ENCODE measurements at places on chromosomes 3 and 15.

DNA sequence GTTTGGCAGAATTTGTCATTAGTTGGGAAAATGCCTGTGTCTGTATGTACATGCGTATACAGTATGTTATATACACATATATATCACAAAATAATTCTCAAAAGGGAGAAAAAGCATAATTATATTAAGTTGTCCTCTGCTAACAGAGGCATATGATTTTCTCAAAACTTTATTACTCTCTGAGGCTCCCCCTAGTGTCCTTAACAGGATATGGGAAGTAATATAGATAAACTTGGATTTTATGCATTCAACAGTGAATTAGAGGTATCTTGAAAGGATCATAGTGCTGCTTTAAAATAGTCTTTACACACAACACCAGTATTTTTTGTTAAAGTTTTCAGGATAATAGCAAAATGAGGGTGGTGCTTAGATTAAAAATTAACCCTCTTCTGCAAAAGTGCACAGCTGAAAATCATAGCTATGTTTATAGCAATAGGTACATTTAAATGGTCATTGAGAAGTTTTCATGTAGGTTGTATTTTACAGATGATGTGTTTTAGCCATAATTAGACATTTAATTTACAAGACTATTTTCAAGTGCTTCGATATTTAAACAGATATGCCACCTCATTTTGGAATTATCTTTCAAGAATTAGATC is 454.0 kb upstream of the ROBO2 start:
- DNase-seq, result no peak

GRCh38 chr15:38085114-38085513 is 150.7 kb downstream of the TMCO5A start:
- DNase-seq, result no peak

GRCh38 chr15:70584441-70584837 is 178.9 kb downstream of the UACA start:
- no peak for DNase-seq

DNA sequence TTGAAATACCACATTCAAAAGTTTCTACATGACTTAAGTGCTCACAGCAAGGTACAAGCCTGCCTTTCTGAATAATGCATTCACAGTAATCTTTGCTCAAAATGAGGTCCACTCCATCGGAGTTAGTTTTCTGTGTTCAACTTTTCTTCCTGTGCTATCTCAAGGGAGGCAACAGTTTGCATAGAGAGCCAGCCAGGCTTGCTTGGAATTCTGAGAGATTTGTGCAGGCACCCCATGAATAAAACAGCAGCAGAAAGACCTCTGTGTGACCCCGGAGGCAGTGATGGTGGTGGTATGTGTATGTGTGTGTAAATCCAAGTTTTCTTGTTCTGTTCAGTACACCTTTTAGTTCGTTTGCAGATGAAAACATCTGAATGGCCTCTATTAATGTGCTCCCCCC is 124.0 kb downstream of the ADAMTS9 start:
- DNase-seq, result no peak

GRCh38 chr3:186162221-186162620 is 53.3 kb upstream of the ETV5 start:
- DNase-seq, result no peak

- no peak for DNase-seq
These were observed 34.4 kb upstream of the TNFSF10 start for GRCh38 chr3:172557515-172558220.

GRCh38 chr15:70197945-70198361 is 100.2 kb upstream of the TLE3 start:
- no peak for DNase-seq

DNA sequence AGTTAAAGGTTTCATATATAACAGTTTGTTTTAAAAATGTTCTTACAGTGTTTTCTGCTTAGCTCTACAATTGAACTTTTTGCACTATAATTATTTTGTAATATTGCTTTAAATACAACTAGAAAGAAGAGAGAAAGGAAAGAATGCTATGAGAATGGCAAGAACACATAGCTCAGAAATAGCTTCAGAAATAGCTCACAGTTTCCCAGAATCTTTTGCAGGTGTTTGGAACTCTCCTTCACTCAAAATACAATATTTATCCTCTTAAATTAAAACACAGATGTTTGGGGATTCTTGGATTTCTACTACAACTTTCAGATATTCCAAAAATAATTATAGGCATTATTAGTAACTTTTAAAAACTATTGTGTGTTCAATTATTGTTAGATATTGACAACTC is 658.0 kb upstream of the DPPA4 start:
- no peak for DNase-seq

DNA sequence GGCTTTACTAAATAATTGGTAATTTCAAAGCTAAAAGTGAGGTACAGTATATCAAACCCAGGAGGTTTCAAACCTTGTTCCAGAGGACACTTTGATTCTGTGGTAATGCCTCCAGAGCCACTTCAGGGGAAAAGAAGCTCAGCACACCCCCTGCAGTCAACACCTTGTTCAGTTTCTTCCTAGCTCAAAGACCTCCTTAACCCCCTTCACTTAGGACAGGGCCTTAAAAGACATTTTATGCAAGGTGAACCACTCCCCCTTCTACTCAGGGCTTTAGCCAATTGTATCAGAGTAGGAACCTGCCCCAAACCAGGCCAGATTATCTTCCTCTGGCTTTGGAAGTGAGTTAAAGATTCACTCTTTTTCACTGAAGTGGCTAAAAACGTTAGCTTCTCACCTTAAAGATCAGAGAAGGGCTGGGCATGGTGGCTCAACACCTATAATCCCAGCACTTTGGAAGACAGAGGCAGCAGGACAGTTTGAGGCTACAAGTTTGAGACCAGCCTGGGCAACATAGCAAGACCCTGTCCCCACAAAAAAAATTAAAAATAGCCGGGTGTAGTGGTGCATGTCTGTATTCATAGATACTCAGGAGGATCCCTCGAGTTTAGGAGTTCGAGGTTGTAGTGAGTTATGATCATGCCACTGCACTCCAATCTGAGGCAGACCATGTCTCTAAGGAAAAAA is 3.4 kb downstream of the DENND6A start:
- DNase-seq, result no peak

DNA sequence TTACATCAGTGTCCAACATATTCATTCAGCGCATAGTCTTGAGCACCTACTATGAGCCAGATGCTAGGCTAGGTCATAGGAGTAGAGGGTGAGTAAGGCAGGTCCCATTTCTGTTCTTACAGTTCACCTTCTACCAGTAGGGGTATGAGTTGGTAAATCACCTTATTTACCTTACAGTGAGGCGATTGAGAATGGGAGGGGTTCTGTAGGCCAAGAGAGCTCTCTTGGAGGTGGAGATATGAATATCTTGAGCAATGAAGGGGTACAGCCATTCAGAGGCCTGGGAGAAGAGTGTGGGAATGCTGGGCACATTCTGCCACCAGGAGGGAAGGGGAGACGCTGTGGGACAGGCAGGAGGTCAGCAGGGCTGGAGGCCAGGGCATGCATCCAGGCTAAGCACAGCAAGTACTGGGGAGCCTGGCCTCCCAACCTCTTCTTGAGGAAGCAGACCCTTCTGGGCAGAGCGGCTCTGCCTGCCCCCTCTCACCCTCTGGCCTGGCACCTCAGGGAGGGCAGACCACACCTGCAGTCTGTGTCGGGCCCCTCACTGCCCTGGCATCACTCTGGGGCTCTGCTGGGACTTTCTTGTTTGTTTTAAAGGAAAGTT is 123.4 kb downstream of the EEFSEC start:
- no peak for DNase-seq

- no peak for DNase-seq
These were observed 43.8 kb downstream of the GRIP2 start for GRCh38 chr3:14496351-14496750.

DNA sequence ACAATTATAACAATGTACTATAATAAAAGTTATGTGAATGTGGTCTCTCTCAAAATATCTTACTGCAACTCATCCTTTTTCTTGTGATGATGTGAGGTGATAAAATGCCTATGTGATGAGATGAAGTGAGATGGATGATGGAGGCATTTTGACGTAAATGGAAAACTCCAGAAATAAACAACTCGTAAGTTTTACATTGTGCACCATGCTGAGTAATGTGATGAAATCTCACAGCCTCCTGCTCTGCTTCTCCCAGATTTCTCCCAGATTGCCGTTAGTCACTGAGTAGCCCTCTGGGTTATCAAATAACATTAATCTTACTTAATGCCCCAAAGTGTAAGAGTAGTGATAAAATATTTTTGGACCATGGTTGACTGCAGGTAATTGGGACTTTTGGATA is 64.8 kb upstream of the SLCO2A1 start:
- no peak for DNase-seq

GRCh38 chr15:58221591-58222241 is 83.5 kb downstream of the AQP9 start:
- DNase-seq, result no peak

- no peak for DNase-seq
These were observed 129.9 kb upstream of the UBE3A start for GRCh38 chr15:25568751-25569150.

- DNase-seq, result no peak
These were observed 672 bp downstream of the AADAC start for GRCh38 chr3:151814588-151814987.

DNA sequence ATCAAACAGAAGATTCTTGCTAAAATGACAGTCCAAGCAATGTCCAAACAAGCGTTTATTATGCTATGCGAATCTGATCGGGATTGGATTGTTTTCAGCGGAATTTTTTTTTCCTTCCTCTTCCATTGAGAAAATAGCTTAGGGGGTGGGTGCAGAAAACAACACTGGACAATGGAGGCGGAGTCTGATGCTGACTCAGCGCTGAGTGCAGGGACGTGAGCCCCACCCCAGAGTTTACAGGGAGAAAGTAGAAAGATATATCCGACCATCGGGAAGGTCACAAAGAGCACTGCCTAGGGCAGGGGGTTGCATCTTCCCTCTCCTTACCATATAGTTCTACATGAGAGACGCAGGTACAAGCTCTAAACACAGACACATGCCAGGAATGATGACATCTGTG is 117.0 kb downstream of the FOXP1 start:
- DNase-seq, result no peak

GRCh38 chr3:69065318-69065964 is 13.3 kb upstream of the TMF1 start:
- no peak for DNase-seq

DNA sequence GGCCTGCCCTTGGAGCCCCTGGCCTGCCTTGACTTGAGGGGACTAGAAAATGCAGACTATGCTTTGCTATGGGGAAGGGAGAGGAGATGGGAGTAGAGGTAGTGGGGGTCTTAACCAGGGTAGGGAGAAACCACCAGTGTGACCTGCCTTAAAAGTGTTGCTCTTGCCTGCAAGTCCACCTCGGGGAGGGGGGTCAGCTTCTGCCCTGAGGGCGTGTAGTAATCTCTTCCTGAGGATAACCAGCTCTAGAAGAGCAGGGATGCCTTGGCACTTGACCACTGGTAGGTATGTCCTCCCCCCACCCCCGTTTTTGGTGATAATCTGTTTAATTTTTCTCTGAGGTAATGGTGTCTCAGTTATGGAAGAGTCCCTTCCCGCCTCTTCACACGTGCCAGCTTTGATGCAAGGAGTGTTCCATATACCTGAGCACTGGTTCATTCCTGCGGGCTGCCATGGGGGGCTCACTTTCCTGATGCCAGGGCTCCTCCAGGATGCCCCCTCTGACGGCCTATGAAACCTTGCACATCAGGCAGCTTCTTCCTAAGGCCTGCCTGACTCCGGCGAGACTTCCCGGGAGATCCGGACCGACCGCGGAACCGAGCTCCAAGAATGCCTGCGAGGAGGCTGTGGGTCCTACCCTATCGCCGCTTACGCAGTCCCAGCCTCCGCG is 780 bp upstream of the P4HTM start:
- no peak for DNase-seq

GRCh38 chr15:94671858-94672532 is 440.6 kb downstream of the MCTP2 start:
- no peak for DNase-seq

DNA sequence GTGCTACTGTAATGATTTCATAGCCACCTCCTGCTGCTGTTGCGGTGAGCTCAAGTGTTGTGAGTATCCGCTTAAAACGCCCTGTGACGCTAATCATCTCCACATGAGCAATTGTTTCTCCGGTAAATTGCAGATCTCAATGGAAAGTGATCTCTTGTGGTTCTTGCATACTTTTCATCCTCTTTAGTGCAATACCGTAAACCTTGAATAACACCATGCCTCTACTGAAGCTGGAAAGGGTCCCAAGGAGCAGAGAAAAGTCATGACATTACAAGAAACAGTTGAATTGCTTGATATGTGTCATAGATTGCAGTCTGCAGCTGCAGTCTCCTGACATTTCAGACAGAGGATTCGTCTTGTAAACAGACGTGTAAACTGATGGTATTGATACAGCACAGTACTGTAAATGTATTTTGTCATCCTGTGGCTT is 6.0 kb upstream of the CEMIP start:
- no peak for DNase-seq

- DNase-seq, result no peak
These were observed 65.8 kb downstream of the TFRC start for GRCh38 chr3:196016059-196016458.

DNA sequence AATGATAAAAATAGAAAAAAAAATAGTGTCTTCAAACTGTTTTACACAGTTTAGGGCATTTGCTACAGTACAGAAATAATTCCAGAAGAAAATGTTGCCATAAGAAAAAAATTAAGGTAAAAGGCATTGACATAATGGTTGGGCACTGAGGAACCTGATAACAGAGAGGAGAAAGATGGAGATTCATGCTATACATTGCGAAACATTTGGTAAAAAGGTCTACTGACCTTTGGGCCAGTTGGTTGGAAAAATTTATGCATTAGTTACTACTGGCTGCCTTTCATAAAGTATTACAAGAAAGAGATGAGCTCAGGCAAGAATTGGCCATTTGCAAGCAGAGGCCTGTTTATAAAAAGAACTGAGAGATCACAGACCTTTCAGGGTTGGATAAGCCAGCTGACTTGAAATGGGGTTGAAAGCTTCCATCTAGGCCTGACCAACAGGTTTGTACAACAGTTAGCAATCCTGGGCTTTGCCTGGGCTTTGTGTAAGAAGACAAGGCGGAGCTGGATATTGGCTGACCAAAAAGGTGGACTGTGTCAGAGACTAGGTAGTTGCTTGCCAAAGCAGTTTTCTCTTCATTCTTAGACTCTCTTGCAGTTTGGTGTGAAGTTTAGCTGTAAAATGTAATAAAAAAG is 166.6 kb upstream of the MCTP2 start:
- no peak for DNase-seq

GRCh38 chr3:71152039-71152891 is 431.3 kb downstream of the FOXP1 start:
- DNase-seq, result no peak

- DNase-seq, result no peak
These were observed 213.1 kb downstream of the FOXP1 start for GRCh38 chr3:71370467-71370866.

- no peak for DNase-seq
These were observed 53.4 kb downstream of the SLC6A11 start for GRCh38 chr3:10869460-10869859.

- DNase-seq, result no peak
These were observed 144.4 kb downstream of the USP13 start for GRCh38 chr3:179797192-179797591.
